Upper lobe of left lung (tissue), 6 donors: ENCODE measurements at places on chromosomes 1 and 21. TPM values are rescaled to one million over a fixed set of nuclear protein-coding genes. Genes with fewer than 3 reads are reported as not detected.
A peak's percentile ranks its signal among the peaks of the same experiment; 100 is the strongest.

The TBCE gene
- 38.3 TPM for total RNA-seq

DNA sequence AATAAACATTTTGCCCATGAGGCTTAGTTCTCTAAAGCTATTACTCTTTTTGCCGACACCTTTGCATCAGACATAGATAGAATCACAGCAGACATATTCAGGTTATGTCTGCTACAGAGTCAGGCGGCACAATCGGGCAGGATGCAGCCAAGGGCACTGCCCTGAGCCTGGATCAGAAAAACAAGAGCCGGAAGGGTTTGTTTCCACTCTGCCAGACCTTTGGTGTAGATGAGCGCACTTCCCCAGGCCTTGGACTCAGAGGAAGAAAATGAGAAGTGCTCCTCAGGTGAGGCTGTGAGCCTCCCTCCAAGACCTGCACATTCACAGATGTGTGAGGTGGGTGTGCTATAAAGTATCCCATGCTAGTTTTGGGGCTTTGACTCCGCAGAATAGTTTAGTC is 43.7 kb downstream of the GNG12 start:
- no peaks in the 10 kb centered on the region for H3K27me3 ChIP-seq
- H3K4me3 ChIP-seq: no peak overlapping the region
- no peak overlapping the region for H3K27ac ChIP-seq

The RIMS3 gene
- 3.1 TPM for total RNA-seq

The FCN3 gene
- total RNA-seq: 950 TPM

The SLC44A5 gene
- 4.2 TPM for total RNA-seq

DNA sequence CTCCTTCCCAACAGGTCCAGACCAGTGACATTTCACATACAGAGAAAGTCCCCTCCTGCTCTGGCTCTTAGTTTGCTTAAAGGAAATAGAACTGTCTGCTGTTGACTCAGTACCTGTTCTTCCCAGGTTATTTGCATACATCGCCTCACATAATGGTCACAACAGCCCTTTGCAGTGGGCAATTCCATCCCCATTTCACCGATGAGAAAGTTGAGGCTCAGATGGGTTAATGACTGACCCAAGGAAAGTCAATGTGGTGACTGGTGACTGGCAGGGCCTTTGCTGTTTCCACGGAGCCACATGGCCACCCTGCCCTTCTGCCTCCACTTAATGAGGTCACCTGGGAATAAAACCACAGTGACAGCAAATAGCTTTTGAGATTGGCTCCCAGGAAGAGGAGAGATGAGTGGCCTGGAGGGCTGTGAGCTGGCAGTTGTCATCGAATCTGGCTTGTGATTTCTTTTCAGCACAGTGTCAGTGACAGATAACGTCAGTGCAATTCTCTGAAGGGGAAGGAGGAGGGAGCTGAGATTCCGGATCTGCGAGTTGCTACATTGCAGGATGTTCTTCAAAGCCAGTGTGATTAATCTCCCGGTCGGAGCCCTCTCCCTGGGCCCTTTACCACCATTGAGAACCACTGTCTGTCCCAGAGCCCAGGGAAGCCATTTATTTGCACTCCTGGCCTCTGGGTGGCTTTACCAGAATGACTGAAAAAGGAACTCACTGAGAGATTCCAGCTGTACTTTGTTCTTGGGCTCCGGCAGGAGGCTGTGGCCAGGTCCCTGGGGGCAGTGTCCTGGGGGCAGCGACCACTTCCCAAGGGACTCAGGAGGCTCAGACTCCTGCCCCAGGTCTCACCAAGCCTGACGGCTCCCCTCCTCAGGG is 117.2 kb downstream of the CNIH3 start:
- H3K36me3 ChIP-seq: no peaks in the 10 kb centered on the region
- H3K4me1 ChIP-seq: no peaks in the 10 kb centered on the region
- peak; percentile 23 for DNase-seq
- H3K4me3 ChIP-seq: no peak overlapping the region

DNA sequence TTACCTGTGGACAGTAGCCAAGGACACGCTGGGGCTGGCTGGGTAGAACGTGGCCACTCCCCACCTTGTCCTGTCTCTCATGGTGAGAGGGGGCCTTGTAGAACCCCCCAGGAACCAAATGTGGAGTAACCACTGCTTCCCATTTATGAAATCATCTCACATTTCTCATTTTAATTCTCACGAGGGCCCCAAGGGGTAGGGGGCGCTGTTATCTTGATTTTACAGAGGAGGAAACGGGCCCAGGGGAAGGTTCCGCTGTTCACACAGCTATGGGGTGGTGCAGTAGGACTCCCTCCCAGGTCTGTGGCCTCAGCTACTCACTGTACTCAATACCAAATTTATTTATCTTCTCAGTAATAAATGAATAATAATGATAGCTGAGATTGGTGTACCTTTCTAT is 5.5 kb downstream of the SMPDL3B start:
- H3K36me3 ChIP-seq: no peaks in the 10 kb centered on the region
- DNase-seq: no peak
- no peaks in the 10 kb centered on the region for H3K27me3 ChIP-seq
- H3K4me3 ChIP-seq: no peak overlapping the region
- H3K27ac ChIP-seq: no peak overlapping the region

DNA sequence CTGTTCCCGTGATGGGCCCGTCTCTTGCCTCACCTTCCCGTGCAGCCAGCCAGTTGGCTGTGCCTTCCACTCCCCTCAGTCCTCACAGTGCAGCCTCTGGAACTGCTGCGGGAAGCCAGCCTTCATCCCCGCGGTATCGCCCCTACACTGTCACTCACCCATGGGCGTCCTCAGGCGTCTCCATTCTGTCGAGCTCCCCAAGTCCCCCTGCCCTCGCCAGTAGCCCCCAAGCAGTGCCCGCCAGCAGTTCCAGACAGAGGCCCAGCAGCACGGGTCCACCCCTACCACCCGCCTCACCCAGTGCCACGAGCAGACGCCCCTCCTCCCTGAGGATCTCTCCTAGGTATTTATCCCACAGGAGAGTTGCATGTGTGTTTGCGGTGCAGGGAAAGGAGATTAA is 73.5 kb downstream of the UBE4B start:
- no peak overlapping the region for H3K4me3 ChIP-seq
- no peaks in the 10 kb centered on the region for H3K27me3 ChIP-seq
- peak; percentile 71 for DNase-seq
- H3K4me1 ChIP-seq: no peaks in the 10 kb centered on the region

DNA sequence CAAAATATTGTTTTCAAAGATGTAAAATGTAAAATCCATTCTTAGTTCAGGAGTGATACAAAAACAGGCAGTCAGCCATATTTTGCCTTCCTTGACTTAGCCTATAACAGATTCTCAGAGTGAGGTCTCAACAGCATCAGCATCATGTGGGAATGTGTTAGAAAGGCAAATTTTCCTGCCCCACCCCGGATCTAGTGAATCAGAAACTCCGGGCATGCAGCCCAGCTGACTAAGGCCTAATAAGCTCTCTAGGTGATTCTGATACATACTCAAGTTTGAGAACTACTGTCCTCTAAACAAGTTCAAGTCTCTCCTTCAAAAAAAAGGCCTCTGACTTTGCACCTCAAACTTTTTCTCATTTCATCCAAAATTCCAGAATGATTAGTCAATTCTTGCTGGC is 46.9 kb upstream of the PRRC2C start:
- H3K27ac ChIP-seq: no peak overlapping the region
- H3K27me3 ChIP-seq: no peaks in the 10 kb centered on the region
- no peaks in the 10 kb centered on the region for H3K36me3 ChIP-seq

DNA sequence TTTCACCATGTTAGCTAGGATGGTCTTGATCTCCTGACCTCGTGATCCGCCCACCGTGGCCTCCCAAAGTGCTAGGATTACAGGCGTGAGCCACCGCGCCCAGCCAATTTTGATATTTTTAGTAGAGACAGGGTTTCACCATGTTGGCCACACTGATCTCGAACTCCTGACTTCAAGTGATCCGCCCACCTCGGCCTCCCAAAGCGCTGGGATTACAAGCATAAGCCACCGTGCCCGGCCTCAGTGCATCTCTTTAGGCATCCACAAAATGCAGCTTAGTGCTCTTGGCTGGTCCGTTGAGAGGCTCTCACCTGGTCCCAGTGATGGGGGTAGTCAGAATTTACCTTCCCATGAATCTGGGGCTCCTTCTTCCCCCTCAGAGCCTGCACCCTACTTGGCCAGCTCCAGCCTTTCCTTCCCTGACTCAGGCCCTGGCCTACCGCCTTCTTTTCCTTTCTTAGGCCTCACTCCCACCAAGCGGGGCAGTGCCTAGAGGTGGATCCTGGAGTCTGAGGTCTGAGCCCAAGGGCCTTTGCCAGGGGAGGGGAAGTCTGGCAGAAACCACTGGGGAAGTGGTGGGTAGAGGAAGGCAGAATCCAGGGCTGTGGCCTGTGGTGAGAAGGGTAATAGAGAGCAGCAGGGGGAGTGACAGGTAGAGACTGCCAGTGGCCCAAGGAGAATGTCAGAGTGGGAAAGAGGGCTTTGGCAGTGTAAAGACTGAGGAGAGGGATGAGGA is 3.7 kb downstream of the LENEP start:
- H3K4me1 ChIP-seq: peaks cover 19% of the 10 kb centered on the region
- no peaks in the 10 kb centered on the region for H3K36me3 ChIP-seq
- no peaks in the 10 kb centered on the region for H3K27me3 ChIP-seq
- no peak overlapping the region for H3K4me3 ChIP-seq
- no peak overlapping the region for H3K27ac ChIP-seq

The VWA5B1 gene
- total RNA-seq: 0.77 TPM

The OR2AJ1 gene
- 0.49 TPM for total RNA-seq

DNA sequence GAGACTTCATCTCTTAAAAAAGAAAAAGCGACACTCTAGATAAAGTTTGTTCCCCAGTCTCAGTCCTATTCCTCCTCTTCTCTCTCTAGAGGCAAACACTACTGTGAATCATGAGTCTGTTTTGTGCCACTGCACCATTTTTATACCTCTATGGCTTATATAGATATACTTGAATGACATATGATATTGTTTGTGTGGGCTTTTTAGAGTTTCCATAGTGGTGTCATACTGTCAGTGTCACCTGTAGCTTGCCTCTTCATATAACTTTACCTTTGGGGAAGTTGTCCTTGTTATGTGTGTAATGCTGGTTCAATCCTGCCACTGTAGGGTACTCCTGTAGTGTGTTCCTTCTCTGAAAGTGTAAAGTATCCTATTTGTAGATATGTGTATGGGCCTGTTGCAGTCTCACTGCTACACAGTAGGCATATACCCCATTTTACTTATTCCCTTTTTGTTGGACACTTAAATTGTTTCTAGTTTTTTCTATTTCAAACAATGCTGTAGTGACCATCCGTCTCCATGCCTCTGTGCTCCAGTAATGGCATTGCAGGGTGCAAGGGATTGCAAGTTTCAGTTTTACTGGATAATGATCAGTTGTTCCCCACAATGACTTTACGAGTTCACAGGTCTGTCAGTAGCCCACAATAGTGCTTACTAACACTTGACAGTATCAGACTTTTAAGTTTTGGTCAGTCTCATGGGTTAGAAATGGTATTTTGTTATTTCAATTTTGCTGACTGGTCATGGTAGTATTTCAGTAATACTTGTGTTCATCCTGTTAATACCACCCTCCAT is 2.7 kb downstream of the PRMT2 start:
- DNase-seq: no peak
- H3K4me3 ChIP-seq: no peak overlapping the region
- H3K27ac ChIP-seq: peak overlapping the region; percentile 99
- peaks cover 9% of the 10 kb centered on the region for H3K36me3 ChIP-seq
- no peaks in the 10 kb centered on the region for H3K27me3 ChIP-seq
- H3K4me1 ChIP-seq: peaks cover 40% of the 10 kb centered on the region

The MRPL20 gene
- total RNA-seq: 90.7 TPM
